ENCODE measurements at places on chromosomes 13 and 19.

- DNase-seq: peak; percentile 61
These were observed 30.2 kb downstream of the C19orf81 start for GRCh38 chr19:50679177-50680125.

- DNase-seq: no peak
These were observed 65.8 kb downstream of the MLLT1 start for GRCh38 chr19:6213696-6214641.

DNA sequence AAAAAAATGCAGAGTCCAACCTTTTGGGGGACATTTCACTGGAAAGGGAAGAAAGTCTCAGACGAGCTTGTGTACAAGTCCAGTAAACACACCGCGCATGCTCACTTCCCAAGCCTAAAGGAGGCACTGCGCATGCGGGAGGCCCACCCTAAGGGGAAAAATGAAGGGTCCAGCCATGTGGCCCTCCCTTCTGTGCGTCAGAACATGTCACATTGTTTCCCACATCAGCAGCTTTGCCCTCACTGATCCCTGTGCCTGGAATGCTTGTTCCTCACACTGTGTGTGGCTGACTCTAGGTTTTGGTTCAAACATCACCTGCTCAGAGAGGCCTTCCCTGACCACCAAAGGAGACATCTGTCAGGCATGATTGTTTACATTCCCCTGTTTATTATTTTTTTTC, 4.4 kb downstream of the ELSPBP1 start:
- no peak for DNase-seq

GRCh38 chr13:50826035-50826434, 17.5 kb downstream of the DLEU7 start:
- DNase-seq: no peak

DNA sequence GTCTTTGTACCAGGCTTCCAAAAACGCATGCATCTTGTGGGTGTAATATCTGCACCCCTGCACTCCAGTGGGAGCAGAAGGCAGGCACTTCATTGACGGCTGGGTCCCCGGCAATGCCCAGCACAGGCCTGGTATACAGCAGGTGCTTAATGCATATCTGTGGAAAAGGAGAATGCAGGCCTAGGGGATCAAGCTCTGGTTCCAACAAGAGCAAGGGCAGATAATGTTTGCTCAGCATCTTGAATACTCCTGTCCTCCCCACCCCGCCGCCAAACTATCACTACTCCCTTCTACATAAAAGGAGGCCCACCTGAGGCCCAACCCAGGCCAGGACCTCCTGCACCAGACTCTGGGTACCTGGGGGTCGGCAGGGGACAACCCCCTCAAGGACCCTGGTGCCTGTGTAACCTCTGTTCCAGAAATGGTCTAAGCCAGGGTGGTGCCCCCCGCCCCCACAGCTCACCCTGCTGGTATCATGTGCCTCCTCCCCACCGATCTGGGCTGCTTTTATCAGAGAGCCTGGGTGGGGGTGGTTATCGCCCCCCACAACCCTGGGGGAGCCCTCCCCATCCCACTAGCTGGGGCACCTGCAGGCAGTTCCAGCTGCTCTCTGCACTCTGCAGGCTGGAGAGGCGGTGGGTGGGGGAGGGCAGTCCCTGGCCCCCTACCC, 4.8 kb downstream of the KLF16 start:
- no peak for DNase-seq

DNA sequence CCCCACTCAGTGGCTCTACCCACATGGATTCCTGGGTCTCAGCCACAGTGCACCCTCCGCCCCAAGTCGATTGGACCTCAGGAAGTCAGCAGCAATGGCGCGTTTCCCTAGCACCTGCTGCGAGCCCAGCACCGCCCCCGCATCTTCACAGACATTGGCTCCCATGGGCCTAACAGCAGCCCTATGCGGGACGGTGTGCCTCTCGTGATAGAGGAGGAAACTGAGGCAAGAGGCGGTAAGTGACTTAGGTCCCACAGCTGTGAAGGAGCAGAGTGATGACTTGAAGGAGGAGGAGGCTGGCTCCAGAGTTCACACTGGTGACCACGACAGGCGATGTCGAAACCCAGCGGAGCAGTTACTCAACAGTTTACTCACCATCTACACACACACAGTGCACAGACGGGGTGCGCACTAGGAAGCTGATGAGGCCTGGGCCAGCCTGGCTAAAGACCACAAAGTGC, 104.5 kb upstream of the SOX1 start:
- no peak for DNase-seq

- no peak for DNase-seq
These were observed 284.5 kb downstream of the KCNRG start for GRCh38 chr13:50299546-50300249.

- DNase-seq: no peak
These were observed 7.1 kb upstream of the S1PR2 start for GRCh38 chr19:10238172-10238783.

DNA sequence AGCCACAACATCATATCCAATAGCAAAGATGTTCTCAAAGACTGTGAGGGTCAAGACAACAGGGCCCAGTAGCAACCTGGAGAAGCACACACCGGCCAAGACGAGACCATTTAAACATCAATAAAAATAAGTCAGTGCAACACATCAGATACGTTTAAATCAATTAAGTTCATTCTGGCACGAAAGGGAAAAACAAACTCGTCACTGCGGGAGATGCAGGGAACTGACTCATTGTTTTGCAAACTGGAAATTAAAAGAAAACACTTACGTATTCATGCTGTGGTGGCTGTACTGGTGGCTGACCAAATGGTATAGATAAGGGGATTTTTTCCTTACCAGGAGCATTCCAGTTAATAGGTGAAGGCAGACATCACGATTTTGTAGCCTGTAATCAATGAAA, 26.3 kb upstream of the SLC15A1 start:
- no peak for DNase-seq

- no peak for DNase-seq
These were observed 1299.2 kb upstream of the SPRY2 start for GRCh38 chr13:81639984-81640582.

DNA sequence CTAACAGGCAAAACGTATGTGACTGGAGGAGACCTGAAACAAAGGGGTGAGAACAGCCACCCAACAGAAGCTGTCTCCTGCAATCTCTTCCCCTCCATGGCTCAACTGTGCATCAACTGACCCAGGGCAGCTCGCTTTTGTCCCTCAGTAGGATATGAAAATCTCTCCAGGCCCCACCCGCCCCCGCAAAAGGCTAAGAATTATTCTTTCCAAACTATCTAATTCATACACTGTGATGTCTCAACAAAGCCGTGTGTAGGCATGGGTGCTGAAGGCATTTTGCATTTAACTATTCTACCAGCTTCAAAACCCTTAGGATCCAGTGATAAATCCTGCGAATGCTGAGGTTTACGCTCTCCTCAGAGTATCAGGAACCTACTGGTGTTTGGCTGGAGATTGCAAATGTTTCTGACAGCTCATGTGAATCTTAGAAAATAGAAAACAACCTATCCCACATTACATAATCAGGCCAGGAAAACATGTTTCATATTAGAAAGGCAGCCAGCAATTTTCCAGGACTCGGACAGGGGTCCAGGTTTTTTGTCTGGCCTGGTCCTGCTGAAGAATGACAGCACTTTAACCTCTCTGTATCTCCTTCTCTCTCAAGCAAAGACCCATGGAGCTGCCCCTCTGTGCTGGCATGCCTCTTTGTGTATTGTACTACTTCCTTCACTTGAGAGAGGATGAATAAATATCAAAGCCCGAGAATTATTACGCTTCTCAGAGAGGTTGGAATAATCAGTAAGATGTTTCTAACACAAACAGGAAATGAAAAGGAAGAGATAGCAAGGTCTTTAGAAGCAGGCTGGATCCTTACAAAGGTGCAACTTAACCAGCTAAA, 17.3 kb downstream of the DHRS12 start:
- no peak for DNase-seq

DNA sequence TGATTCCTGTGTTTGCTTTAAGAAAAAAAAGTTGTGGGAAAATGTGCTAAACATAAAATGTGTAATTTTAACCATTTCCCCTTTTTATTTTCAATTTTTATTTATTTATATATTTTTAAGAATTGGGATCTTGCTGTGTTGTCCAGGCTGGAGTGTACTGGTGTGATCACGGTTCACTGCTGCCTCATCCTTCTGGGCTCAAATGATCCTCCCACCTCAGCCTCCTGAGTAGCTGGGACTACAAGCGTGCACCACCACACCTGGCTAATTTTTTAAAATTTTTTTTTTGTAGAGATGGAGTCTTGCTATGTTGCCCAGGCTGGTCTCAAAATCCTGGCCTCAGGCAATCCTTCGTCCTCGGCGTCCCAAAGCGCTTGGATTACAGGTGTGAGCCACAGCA, 19.0 kb downstream of the CACNG6 start:
- no peak for DNase-seq

DNA sequence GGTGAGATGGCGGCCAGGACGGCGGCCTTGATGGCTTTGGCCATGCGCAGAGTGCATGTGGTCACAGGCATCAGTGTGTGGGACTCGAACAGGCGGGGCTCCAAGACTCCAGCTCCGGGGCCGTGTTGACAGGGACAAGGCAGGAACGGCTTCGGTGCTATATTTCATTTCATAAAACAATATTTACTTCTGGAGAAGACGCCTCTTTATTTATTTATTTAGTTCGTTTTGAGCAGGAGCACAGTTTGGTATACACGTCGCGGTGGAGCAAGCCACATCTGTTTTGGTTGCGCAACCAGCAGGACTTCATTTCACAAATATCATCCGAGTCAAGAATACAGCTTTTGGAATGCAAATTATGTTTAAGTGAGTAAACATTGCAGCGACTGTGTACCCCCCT, 166.7 kb upstream of the TSHZ3 start:
- DNase-seq: no peak

GRCh38 chr13:60093425-60094019, 70.2 kb downstream of the DIAPH3 start:
- no peak for DNase-seq

DNA sequence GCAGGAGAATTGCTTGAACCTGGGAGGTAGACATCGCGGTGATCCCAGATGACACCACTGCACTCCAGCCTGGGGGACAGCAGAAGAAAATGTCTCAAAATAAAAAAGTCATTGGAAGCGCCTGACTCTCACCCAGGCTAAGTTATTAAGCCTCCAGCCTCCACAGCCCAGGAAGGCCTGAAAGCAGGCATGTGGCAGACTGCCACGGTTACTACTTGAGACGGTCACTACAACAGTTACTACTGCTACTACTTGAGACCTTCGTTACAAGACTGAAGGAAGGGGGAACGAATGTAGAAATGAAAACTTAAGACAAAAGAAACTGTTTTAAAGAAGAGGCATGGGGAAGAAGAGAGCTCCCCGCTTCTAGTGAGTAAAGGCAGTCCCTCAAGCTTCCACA, 9.6 kb downstream of the PRR22 start:
- DNase-seq: no peak

GRCh38 chr13:74191410-74191809, 57.2 kb upstream of the KLF12 start:
- no peak for DNase-seq

DNA sequence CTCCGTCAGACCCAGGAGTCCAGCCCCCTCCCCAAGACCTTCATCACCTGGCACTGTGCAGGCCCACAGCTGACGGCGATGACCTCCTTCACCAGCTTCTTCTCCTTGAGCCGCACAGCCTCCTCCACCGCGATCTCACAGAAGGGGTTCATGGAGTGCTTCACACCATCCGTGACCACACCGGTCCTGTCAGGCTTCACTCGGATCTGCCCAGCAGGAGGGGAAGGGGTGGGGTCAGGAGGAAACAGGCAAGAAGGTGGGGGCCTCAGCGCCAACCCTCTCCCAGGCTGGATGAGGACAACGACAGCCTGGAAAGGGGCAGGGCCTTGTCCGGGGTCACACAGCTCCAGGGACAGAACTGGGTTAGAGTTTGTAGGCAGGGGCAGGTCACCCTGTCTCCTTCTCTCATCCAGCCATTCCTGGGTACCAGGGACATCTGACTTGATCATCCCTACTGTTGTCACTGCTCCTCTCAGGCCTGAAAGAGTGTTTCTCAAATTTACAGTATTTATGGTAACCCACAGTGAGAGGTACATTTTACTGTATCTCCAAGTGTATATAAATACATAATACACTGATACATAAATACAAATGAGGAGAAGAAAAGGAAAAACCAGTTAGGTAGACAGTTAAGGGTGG, 12.0 kb downstream of the ETFB start:
- DNase-seq: no peak

DNA sequence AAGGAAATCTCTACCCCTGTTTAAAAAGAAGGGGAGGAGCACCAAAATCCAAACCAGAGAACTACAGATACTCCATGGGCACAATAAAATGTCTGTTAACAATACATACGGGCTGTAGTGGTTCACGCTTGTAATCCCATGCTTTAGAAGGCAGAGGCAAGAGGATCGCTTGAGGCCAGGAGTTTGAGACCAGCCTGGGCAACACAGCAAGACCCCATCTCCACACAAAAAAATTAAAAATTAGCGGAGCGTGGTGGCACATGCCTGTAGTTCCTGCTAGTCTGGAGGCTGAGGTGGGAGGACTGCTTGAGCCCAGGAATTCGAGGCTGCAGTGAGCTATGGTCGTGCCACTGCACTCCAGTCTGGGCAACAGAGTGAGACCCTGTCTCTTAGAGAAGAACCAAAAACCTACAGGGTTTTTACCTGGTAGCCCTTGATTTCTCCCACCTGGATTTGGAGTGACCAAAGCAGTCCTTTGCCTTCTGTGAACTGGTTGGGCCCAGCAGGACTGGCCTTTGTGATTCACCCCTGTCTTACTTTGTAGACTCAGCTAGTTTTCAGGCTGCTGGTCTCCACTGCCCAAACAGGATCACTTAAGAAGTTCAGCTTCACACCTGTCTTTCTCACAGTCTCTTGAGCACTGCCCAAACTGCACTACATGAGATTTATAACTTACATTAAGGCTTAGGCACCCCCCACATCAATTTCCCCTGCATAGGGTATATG, 38.7 kb upstream of the FLT1 start:
- no peak for DNase-seq

DNA sequence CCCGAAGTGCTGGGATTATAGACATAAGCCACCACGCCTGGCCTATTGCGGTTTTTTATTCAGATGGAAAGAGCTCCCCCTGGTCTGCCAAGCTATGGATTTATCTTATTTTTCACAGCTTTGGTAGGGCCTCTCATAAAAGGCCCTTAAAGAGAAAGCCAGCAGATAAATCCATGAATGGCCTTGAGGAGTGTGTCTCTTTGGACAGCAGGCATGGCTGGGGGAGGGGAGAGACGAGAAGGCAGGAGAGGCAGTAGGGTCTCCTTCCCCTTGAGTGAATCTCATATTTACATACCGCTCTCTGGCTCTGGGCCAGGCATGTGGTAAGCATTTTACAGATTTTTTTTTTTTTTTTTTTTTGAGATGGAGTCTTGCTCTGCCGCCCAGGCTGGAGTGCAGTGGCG, 25.2 kb downstream of the MARK4 start:
- no peak for DNase-seq

GRCh38 chr19:11848594-11849469, at the start of gene ZNF439:
TSS of gene ZNF439 (plus strand) at chr19:11848726. CDS start at chr19:11848868, 142 bp downstream.
- DNase-seq: peak; percentile 82

- no peak for DNase-seq
These were observed 214.6 kb upstream of the SERP2 start for GRCh38 chr13:44158881-44159632.

Data from activated CD4-positive, alpha-beta T cell treated with anti-CD3 and anti-CD28 coated beads for 1 hour (primary cell).